ENCODE measurements at places on chromosomes 16 and 17.

DNA sequence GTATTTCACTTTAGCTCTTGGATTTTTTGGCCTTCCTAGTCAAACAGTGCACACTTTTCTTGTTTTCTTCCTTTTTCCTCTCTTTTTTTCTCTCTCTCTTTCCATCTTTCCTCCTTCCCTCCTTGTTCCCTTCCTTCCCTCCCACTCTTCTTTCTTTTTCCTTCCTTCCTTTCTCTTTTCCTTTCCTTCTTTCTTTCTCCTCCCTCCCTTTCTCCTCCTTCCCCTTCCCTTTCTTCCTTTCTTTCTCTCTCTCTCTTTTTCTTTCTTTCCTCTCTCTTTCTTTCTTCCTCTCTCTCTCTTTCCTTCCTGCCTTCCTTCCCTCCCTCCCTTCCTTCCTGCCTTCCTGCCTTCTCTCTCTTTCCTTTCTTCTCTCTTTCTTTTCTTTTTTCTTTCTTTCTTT lies 181.6 kb upstream of the ELAC2 start:
- no peak for DNase-seq

- DNase-seq, result no peak
Measured at GRCh38 chr17:14942526-14943190, 322.5 kb downstream of the PMP22 start.

DNA sequence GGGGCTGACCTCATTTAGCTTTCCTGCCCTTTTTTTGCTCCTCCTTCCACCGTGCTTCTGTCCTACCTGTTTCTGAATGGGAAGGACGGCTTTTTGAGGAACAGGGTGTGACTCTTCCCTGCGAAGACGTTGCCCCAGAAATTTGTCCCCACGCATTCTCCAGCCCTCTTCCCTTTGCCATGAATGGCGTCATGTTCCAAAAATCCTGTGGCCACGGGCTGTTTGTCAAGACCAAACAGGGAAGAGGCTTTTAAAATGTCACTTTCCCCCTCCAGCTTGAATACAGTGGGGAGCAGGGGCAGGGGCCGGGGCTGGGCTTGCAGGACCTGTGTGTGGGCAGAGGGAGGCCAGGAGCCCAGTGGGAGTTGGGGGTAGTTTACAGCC lies 13.9 kb downstream of the MPRIP start:
- DNase-seq, result no peak

DNA sequence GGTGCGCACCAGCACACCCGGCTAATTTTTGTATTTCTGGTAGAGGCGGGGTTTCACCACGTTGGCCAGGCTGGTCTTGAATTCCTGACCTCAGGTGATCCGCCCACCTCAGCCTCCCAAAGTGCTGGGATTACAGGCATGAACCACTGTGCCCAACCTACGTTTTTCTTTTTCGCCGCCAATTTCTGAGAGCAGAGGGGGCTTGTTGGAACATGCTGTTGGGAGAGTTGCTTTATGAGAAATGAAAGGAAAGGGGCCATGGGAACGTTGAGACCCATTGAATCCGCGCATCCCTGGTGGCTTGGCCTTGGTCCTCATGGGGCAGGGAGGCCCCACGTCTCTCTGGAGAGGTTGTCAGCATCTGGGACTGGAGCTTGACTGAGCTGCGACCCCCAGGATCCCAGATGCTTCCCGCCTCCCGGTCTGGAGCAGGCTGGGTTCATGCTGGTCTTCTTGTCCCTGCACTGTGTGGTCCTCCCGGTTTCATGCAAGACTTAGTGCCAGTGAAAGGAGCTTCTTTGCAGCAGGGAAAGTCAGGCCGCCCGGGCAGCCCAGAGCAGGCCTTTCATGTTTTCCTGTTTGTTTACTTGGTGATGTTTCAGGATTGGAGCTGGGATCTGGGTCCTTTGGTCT lies 22.8 kb downstream of the CRISPLD2 start:
- DNase-seq, result no peak

DNA sequence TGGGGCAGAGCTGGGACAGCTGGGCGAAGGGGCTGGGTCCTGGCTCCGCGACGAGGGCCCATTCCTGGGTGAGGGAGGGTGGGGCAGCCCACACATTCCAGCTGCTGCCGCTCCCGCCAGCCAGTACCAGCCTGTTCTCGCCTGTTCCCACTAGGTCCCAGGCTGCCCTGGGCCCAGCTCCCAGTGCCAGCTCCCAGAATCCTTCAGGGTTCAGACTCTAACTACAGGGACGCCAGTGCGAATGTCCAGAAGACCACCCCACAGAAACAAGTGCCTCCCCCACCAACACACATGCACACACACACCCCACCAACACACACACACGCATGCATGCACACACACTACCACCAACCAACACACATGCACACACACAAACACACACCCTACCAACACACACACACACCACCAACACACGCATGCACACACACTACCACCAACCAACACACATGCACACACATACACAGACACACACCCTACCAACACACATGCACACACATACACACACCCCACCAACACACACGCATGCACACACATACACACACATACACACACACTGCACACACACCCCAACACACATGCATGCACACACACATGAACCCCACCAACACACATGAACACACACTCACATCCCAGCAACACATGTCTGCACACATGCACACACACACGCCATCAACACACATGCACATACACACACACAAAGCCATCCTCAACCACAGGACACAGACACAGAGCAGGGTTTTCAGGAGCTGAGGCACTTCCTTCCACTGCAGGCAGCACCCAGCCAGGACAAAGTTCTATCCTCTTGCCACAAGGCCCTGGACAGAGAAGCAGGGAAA lies 27.5 kb upstream of the KRT17 start:
- no peak for DNase-seq
